Naive thymus-derived CD8-positive, alpha-beta T cell (primary cell): ENCODE measurements at places on chromosomes 6 and 20.

- no peak for DNase-seq
- H3K36me3 ChIP-seq = peaks cover 16% of the 10 kb centered on the region
- no peaks in the 10 kb centered on the region for H3K4me1 ChIP-seq
- no peak overlapping the region for H3K4me3 ChIP-seq
- no peak overlapping the region for H3K27ac ChIP-seq
These were observed 23.1 kb downstream of the UBE3D start for GRCh38 chr6:83042467-83043053.

DNA sequence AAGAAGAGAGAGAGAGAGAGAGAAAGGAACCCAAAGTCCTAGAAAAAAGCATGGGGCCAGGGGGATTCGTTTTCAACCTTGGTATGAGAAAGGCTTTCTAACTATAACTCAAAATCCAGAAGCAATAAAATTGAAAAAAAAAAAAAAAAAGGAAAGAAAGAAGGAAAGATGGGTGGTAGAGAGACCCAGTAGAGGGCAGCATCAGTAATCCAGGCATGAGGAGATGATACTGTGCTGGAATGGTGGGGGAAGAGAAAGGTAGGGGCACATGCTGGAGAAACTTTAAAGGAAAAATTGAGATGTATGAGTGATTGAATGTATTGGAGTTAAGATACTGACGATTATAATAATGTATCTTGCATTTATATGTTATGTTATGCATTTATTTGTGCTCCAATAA is 1040.7 kb upstream of the FLRT3 start:
- DNase-seq = no peak
- H3K4me1 ChIP-seq = no peaks in the 10 kb centered on the region
- H3K27ac ChIP-seq = no peak overlapping the region
- H3K27me3 ChIP-seq = peaks cover 2% of the 10 kb centered on the region
- no peaks in the 10 kb centered on the region for H3K36me3 ChIP-seq

DNA sequence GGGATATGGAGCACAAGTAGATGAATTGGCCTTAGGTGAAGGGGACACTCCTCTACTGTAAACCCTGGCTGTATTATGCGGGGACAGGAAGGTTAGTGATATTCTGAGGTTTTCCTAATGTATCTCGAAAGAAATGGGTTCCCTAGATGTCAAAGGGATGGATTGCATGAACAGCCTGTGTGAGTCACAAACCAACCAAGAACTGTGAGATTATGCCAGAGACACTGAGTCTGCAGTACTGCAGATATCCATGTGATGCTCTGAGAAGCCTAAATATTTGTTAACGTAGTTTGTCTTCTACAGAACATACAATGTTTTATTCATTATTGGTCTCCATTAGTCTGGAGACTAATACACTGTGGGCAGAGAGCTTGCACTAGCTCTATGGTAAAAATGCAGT is 182.2 kb downstream of the AKAP7 start:
- DNase-seq = no peak
- H3K4me3 ChIP-seq = no peak overlapping the region
- H3K4me1 ChIP-seq = peaks cover 2% of the 10 kb centered on the region
- H3K27ac ChIP-seq = no peak overlapping the region
- H3K27me3 ChIP-seq = no peaks in the 10 kb centered on the region
- H3K36me3 ChIP-seq = peaks cover 16% of the 10 kb centered on the region

DNA sequence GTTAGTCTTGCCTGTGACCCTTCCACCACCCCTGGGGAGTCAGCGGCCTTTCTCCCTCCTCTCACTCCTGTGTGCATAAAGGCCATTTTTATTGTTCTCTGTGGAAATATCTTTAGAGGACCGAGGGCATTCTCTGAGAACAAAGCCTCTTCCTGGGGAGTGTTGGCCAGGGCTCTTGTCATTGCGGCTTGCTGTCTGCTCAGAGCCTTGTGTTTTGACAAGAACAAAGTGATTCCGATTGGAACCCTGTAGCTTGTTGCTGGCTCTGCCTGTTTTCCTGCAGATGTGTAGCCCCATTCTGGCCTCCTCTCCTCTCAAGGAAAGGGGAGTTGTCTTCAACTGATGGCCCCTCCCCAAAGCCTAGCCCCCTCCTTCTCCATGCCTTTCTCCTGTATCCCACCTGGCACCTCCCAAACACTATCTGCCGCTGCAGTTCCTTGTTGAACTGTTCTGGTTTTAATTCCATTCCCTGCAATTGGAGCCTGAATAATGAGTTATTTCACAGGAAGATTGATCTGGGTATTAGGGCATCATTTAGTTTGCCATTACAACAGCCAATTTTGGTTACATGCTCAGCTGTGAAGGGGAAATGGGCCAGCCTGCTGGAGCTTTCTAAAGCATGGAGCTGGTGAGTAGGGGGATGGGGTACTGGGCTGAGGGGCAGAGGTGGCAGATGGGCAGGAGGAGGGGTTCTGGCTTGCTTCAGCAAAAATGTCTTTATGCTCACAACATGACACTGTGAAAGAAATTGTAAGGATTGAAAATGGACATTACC is 252.5 kb downstream of the LRFN2 start:
- no peak overlapping the region for H3K4me3 ChIP-seq
- no peaks in the 10 kb centered on the region for H3K36me3 ChIP-seq
- no peak for DNase-seq
